ENCODE measurements at places on chromosomes 16 and 17.

- no peaks in the 10 kb centered on the region for H3K27me3 ChIP-seq
- H3K4me1 ChIP-seq, result no peaks in the 10 kb centered on the region
- no peak overlapping the region for H3K4me3 ChIP-seq
- DNase-seq, result no peak
Observed at GRCh38 chr16:27795992-27796614, 246.2 kb downstream of the KATNIP start.

DNA sequence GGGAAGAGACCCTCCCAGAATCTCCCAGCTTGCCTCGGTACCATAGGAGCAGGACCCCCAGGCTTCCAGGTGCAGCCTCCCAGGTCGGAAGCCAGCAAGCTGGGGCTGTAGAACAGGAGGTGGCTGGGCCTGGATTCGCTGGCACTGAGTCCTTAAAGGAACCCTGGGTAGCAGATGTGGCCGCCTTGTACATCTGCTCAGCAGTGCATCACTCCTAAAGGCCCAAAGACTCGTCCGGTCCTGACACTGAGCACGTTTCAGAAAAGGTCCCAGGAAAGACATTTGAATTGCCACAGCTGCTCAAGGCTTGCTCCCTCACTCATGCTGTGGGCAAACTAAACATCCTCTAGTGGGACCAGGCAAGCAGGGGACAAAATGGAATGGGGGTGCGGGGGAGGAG is 172.8 kb downstream of the RAB11FIP4 start:
- no peak for DNase-seq
- H3K4me1 ChIP-seq, result no peaks in the 10 kb centered on the region
- no peak overlapping the region for H3K4me3 ChIP-seq
- no peaks in the 10 kb centered on the region for H3K36me3 ChIP-seq

DNA sequence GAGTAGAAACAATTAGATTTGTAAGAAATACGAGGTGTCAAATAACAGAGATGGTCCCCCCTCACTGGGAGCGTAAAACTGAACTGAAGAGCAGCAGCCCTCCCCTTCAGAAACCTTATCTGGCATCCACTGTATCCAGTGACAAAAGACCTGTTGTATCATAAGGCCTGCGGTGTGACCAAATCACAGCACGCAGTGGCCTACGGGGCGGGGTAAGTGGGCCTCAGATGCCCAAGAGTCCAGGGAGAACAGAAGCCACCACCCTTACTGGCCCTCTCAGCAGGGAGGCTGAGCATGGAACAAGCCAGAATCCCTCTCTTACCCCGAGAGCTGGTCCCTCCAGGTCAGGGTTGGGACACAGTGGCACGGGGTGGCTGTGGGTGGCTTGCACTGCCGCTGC is 5.5 kb downstream of the JMJD6 start:
- peaks cover 37% of the 10 kb centered on the region for H3K4me1 ChIP-seq
- H3K27me3 ChIP-seq, result no peaks in the 10 kb centered on the region
- no peak overlapping the region for H3K4me3 ChIP-seq
- no peak overlapping the region for H3K27ac ChIP-seq
- DNase-seq, result no peak
- H3K36me3 ChIP-seq, result peaks cover 63% of the 10 kb centered on the region

DNA sequence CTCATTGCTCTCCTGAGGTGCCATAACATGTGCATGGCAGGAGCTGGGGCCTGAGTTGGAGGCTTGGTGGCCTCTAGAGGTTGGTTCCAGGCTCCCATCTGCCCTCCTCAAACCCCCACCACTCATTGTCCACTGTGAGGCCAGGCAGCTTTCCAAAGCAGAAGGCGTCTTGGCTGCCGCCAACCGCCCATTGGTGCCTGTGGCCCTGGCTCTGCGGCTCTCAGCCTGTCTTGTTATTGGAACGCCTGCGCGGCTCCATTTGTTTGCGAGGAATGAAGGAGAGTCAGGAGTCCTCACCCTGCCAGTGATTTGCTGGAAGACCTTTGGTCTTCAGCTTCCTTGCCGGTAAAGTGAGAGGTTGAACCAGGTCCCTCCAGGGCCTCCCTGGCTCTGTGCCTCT is 43.6 kb downstream of the OR1D5 start:
- DNase-seq, result no peak
- H3K27me3 ChIP-seq, result no peaks in the 10 kb centered on the region

GRCh38 chr16:49854188-49854795 is 1.6 kb downstream of the ZNF423 start:
- peaks cover 15% of the 10 kb centered on the region for H3K27me3 ChIP-seq
- no peaks in the 10 kb centered on the region for H3K36me3 ChIP-seq
- no peak overlapping the region for H3K27ac ChIP-seq
- H3K4me1 ChIP-seq, result no peaks in the 10 kb centered on the region

DNA sequence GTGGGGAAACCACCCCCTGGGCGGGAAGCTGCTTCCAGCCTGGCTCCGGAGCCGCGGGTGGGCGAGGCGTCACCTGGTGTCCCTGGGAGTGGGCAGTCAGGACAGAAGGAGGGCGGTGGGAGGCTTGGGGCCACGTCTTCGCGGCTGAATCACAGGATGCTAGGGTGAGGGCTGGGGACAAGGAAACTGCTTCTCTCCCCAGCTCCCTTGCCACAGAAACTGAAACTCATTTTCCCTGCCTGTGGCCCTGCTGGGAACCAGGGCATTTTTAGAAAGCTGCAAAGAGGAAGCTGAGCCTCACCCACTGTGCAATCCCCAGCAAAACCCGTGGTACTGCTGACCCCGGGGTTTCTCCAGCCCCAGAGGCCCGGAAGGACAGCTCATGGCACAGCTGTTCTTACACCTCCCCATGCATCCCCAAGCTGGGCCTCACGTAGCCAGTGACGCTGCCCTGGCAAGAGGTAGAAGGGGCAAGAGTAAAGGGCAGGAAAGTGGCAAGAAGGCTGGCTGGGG is 8.2 kb downstream of the RHBDF2 start:
- H3K4me3 ChIP-seq, result peak overlapping the region; percentile 51
- peak; percentile 30 for DNase-seq
- peaks cover 42% of the 10 kb centered on the region for H3K4me1 ChIP-seq

DNA sequence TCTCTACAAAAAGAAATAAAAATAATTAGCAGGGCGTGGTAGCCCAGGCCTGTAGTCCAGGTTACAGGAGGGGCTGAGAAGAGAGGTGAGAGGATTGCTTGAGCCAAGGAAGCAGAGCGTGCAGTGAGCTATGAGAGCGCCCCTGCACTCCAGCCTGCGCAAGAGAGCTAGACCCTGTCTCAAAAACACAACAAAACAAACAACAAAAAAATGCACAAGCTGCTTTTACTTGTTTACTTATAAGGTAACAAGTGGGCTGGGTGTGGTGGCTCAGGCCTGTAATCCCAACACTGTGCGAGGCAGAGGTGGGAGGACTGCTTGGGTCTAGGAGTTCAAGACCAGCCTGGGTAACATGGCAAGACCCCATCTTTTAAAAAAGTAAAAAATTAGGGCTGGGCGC is 1.7 kb downstream of the CYTH1 start:
- peak overlapping the region; percentile 83 for H3K27ac ChIP-seq
- no peaks in the 10 kb centered on the region for H3K36me3 ChIP-seq
- H3K4me1 ChIP-seq, result peaks cover 63% of the 10 kb centered on the region
- no peaks in the 10 kb centered on the region for H3K27me3 ChIP-seq

DNA sequence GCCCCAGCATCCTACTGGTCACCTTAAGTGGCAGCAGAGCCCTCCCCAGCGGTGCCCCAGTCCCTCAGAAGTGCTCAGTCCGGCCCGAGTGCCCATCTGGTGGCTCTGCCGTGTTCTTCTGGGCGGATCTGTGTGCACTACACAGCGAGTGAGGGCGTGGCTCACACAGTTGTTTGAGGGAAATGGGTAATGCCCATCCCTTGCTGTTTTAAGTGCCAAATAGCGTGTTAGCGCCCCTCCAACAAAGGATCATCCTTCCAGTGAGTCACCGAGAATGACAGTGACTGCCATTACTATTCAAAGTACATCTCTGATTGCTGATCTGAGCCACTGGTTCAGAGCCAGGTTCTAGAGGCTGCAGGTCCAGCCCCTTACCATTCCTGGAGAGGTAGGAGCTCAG is 152.0 kb downstream of the LGALS9B start:
- DNase-seq, result no peak
- H3K27me3 ChIP-seq, result no peaks in the 10 kb centered on the region
- no peak overlapping the region for H3K4me3 ChIP-seq
- H3K36me3 ChIP-seq, result no peaks in the 10 kb centered on the region
- H3K27ac ChIP-seq, result no peak overlapping the region
- no peaks in the 10 kb centered on the region for H3K4me1 ChIP-seq

DNA sequence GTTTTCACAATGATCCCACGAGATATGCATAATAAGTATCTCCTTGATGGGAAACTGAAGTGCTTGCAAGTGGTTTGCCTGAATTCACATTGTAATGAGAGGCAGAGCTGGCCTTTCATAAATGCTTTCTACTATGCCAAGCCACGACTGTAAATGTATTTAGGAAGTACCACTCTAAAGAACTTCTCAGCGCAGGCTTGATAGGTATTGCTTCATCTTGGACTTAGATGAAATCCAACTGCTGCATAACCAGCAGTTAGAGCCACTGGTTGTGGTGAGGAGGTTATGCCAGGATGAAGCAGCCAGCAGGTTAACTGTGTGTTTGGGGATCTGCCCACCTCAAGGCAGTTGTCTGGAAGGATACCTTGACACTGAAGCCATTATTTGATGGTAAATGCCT is 26.8 kb downstream of the MARCHF10 start:
- H3K4me3 ChIP-seq, result no peak overlapping the region
- DNase-seq, result no peak
- no peaks in the 10 kb centered on the region for H3K36me3 ChIP-seq
- no peak overlapping the region for H3K27ac ChIP-seq
- H3K27me3 ChIP-seq, result no peaks in the 10 kb centered on the region

DNA sequence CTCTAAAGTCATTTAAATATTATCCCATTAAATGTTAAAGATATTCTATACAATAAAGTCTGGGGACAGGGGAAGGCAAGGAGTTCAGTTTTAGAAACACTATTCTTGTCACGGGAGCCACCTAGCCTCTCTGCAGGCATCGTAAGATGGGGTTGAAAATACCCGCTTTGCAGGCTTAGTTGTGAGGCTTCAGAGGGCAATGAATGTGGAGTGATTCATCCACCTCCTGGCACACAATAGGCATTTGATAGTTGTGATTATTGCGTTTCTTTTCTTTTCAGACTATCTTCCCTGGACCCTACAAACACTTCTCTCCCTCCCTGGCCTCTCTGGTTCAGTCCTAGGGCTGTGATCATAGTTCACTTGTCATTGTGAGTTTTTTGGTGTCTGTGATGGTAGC is 19.6 kb downstream of the GLP2R start:
- H3K27me3 ChIP-seq, result no peaks in the 10 kb centered on the region
- no peaks in the 10 kb centered on the region for H3K36me3 ChIP-seq
- H3K27ac ChIP-seq, result no peak overlapping the region
- H3K4me3 ChIP-seq, result no peak overlapping the region
- DNase-seq, result no peak

- H3K4me3 ChIP-seq, result peak overlapping the region; percentile 47
- H3K36me3 ChIP-seq, result no peaks in the 10 kb centered on the region
- peaks cover 78% of the 10 kb centered on the region for H3K27me3 ChIP-seq
- H3K27ac ChIP-seq, result no peak overlapping the region
- H3K4me1 ChIP-seq, result peaks cover 41% of the 10 kb centered on the region
Observed at GRCh38 chr17:48596735-48597527, 3.4 kb upstream of the HOXB5 start.

DNA sequence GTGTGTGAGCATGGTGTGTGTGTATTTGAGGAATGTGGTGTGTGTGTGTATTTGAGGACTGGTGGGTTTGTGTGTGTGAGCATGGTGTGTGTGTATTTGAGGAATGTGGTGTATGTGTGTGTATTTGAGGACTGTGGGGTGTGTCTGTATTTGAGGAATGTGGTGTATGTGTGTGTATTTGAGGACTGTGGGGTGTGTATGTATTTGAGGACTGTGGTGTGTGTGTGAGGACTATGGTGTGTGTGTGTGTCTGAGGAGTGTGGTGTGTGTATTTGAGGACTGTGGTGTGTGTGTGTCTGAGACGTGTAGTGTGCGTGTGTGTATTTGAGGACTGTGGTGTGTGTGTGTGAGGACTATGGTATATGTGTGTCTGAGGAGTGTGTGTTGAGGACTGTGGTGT is 18.0 kb upstream of the CACNG1 start:
- H3K4me1 ChIP-seq, result no peaks in the 10 kb centered on the region
- H3K36me3 ChIP-seq, result no peaks in the 10 kb centered on the region
- no peak overlapping the region for H3K27ac ChIP-seq
- H3K4me3 ChIP-seq, result no peak overlapping the region
- DNase-seq, result no peak

- peaks cover 16% of the 10 kb centered on the region for H3K36me3 ChIP-seq
- DNase-seq, result no peak
- H3K27me3 ChIP-seq, result no peaks in the 10 kb centered on the region
- H3K27ac ChIP-seq, result no peak overlapping the region
- no peak overlapping the region for H3K4me3 ChIP-seq
- H3K4me1 ChIP-seq, result peaks cover 15% of the 10 kb centered on the region
Observed at GRCh38 chr17:3953542-3953941, 10.7 kb downstream of the ATP2A3 start.

- H3K4me1 ChIP-seq, result no peaks in the 10 kb centered on the region
- H3K4me3 ChIP-seq, result no peak overlapping the region
- H3K27me3 ChIP-seq, result no peaks in the 10 kb centered on the region
- H3K36me3 ChIP-seq, result peaks cover 13% of the 10 kb centered on the region
- DNase-seq, result no peak
Observed at GRCh38 chr17:550463-551180, 164.0 kb downstream of the VPS53 start.

DNA sequence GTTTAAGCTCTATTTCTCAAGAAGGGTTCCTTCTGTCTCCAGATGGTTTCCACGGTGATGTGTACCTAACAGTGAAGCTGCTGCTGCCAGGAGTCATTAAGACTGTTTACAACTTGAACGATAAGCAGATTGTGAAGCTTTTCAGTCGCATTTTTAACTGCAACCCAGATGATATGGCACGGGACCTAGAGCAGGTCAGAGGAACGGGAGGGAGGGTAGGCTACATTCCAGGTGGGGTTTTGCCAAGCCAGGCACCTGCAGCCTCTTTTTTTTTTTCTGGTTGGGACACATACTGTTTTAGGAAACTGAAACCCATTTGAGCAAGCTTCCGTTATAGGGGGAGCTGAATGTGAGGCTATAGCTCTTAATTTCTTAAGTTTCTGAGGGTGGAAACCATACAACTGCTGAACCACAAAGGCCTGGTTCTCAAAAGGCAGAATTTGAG is 10.6 kb downstream of the LIG3 start:
- no peak for DNase-seq
- no peaks in the 10 kb centered on the region for H3K4me1 ChIP-seq
- peaks cover 33% of the 10 kb centered on the region for H3K36me3 ChIP-seq

DNA sequence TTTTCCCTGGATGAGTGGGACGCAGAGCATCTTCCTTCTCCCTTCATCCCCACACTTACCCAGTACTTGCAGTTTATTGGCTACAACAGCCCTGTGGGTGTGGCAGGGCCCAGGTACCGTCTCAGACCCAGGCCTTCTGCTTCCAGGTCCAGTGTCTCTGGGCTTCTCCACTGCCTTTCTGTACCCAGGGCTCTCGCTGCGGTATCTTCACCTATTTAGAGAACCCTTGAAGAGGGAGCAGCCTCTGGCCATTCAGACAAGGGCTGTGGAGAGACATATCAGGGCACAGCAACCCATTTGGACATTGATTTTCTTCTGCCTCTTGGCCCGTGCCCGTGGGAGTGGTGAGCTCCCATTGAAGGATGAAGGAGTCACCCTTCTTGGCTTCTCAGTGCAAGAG is 17.3 kb downstream of the TBX4 start:
- DNase-seq, result no peak
- H3K27ac ChIP-seq, result no peak overlapping the region
- H3K4me3 ChIP-seq, result no peak overlapping the region
- H3K4me1 ChIP-seq, result no peaks in the 10 kb centered on the region
- no peaks in the 10 kb centered on the region for H3K27me3 ChIP-seq
- H3K36me3 ChIP-seq, result no peaks in the 10 kb centered on the region

GRCh38 chr16:46658925-46659324 is 30.1 kb downstream of the VPS35 start:
- no peak for DNase-seq
- H3K27me3 ChIP-seq, result no peaks in the 10 kb centered on the region
- H3K36me3 ChIP-seq, result peaks cover 19% of the 10 kb centered on the region

GRCh38 chr17:41784207-41784744 is 2.2 kb downstream of the JUP start:
- DNase-seq, result no peak
- H3K27me3 ChIP-seq, result peaks cover 15% of the 10 kb centered on the region
- peak overlapping the region; percentile 47 for H3K27ac ChIP-seq
- H3K4me3 ChIP-seq, result no peak overlapping the region

Data from CD8-positive, alpha-beta memory T cell (primary cell).